HepG2 (cell line): ENCODE measurements at places on chromosomes 16 and 17. TPM values are rescaled to one million over a fixed set of nuclear protein-coding genes. Genes with fewer than 3 reads are reported as not detected.

- DNase-seq, result no peak
- no peaks in the 10 kb centered on the region for H3K27me3 ChIP-seq
- peaks cover 34% of the 10 kb centered on the region for H3K4me1 ChIP-seq
- H3K27ac ChIP-seq, result no peak overlapping the region
- H3K4me3 ChIP-seq, result no peak overlapping the region
Measured at GRCh38 chr16:30151091-30151490, 28.1 kb upstream of the MAPK3 start.

GRCh38 chr16:74713325-74713724, 12.7 kb upstream of the MLKL start:
- peaks cover 50% of the 10 kb centered on the region for H3K27me3 ChIP-seq
- no peak for DNase-seq
- no peak overlapping the region for H3K27ac ChIP-seq
- H3K4me3 ChIP-seq, result no peak overlapping the region; the same call in 1 of the 2 replicates

GRCh38 chr17:49455272-49455861, 39.7 kb upstream of the NGFR start:
- H3K4me3 ChIP-seq, result no peak overlapping the region
- no peak overlapping the region for H3K27ac ChIP-seq
- H3K36me3 ChIP-seq, result no peaks in the 10 kb centered on the region
- DNase-seq, result no peak
- H3K27me3 ChIP-seq, result peaks cover 18% of the 10 kb centered on the region

DNA sequence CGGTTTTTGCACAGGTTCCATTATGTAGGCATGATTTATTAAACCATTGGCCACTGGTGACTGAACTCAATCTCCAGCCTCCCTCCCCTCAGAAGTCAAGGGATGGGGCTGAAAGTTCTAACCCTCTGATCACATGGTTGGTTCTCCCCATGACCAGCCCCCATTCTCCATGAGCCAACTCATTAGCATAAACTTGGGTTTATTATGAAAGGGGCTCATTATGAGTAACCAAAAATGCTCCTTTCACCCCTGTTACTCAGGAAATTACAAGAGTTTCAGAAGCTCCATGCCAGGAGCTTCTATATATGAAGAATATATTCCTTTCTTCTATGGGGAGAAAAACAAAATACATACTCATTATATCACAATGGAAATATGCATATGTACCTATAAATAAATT, 555.3 kb downstream of the HS3ST4 start:
- DNase-seq, result no peak
- no peak overlapping the region for H3K27ac ChIP-seq
- no peaks in the 10 kb centered on the region for H3K27me3 ChIP-seq
- H3K36me3 ChIP-seq, result no peaks in the 10 kb centered on the region

DNA sequence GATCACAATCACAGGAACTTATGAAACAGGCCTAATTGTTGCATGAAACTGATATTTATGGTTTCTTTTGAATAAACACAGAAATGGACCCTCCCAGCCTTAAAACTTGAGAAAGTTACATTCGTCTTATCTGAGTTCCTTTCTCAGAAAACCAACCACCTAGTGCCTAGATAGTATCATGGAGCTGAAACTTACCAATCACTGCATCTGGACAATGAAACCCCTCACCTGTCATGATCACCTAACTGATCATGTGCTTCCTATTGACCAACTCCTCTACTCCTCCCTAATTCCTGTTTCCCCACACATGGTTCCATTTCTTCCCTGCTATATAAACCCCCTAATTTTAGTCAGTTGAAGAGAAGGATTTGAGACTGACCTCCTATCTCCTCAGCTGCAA, 216.1 kb downstream of the SLC39A11 start:
- H3K27me3 ChIP-seq, result no peaks in the 10 kb centered on the region
- no peaks in the 10 kb centered on the region for H3K36me3 ChIP-seq
- no peak overlapping the region for H3K4me3 ChIP-seq
- no peaks in the 10 kb centered on the region for H3K4me1 ChIP-seq

DNA sequence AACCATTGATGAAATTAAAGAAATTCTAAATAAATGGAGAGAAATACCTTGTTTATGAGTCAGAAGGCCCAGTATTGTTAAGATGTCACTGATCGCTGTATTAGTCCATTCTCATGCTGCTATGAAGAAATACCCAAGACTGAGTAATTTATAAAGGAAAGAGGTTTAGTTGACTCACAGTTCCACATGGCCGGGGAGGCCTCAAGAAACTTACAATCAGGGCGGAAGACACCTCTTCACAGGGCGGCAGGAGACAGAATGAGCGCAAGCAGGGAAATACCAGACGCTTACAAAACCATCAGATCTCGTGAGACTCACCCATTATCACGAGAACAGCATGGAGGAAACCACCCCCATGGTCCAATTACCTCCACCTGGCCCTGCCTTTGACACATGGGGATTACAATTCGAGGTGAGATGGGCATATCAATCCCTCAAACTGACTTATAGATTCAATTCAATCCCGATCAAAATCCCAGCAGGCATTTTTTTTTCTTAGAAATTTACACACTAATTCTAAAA, 157.2 kb downstream of the ENGASE start:
- no peak overlapping the region for H3K4me3 ChIP-seq
- no peaks in the 10 kb centered on the region for H3K4me1 ChIP-seq
- H3K27ac ChIP-seq, result no peak overlapping the region

DNA sequence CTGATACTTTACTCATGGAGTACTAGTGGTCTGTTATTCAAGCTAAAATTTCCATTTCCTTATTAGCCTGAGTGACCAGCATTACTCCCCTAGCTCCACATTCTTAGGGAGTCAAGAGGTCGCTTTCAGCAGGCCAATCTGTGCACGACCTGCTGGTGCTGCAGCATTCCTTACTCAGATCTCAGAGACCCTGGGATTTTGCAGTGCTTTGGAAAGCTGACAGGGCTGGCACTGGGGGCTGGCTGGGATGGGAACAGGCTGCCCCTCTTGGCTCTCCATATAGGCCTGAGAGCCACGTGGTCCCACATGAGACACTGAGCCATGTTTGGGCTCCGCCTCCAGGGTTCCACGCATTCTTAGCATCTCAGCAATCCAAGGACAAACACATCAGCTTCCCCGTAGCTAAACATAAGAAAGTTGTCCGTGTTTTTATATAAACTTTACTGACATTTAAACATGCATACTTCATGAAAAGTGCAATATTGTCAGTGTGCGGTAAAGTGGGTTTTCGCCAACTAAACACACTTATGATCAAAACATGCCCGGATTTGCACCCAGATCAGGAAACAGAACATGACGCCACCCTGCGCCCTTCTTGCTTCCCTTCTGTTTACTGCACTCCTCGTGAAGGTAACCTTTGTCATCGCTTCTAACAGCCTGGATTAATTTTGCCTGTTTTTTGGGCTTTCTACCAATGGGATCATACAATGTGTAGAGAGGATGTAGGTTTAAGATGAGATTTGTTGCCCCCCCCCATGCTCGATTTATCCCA, 254.5 kb upstream of the CACNG5 start:
- DNase-seq, result peak; percentile 40
- H3K27me3 ChIP-seq, result no peaks in the 10 kb centered on the region
- no peak overlapping the region for H3K4me3 ChIP-seq
- H3K4me1 ChIP-seq, result peaks cover 39% of the 10 kb centered on the region
- no peaks in the 10 kb centered on the region; the same call in 1 of the 2 replicates for H3K36me3 ChIP-seq

DNA sequence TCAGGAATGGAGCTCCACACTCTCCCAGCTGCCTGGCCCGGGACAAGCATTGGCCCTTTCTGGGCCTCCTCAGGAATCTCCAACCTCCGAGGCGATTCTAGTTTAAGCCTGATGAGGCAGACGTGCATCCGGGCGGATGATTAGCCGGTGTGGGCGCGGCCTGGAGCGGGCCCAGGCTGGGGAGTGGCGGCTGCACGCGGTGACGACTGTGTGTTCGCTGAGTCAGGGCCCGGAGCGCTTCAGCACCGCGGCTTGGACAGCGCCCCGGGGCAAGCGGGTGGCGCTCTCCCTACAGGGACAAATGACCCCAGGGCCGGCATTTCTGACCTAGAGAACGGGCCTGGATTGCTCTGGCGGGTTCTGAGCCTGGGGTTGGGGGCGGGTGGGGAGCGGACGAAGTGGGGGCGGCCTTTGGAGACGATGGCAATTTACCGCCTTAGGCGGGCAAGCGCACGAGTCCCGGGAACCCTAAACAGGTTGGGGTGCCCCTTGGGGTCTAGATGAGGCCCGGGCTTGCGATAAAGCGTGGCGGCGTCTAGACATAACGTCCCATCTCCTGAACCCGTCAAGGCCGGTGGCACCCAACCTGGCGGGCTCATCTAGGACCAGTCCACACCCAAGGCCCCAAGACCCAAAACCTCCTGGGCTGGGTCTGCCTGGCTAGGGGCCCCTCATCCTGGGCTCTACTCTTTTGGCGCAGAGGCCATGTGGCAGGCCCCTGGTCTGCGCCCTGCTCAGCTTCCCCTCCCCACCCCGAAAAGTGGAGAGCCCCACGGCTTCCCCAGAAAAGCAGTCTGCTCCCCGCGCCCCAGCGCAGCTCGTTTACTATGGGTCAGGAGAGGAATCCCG, 22.3 kb upstream of the ZNHIT3 start:
- H3K4me1 ChIP-seq, result no peaks in the 10 kb centered on the region
- DNase-seq, result peak; percentile 45
- H3K4me3 ChIP-seq, result no peak overlapping the region
- no peaks in the 10 kb centered on the region for H3K36me3 ChIP-seq
- no peak overlapping the region for H3K27ac ChIP-seq

DNA sequence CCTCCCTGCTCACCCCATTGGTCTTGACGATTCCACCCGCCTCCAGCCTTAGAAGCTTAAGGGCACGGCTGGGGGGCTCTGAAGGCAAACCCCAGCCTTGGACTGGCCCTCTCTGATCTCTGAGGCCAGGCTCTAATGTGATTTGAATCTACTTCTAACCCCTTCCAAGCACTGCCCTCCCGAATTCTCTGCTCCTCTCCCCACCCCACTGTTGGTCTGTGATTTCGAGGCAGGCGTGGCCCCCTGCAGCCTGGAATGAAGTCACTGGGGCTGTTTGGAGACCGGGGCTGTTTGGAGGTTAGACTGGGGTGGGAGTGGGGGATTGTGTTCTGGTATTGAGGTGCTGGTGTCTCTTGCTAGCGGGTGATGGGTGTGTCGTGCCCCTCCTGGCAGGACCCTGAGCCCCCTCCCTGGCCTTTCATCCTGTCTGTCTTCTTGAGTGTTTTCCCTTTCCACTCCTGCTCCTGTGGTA, 2.2 kb downstream of the GRB7 start:
- no peaks in the 10 kb centered on the region; the same call in 2 of the 3 replicates for H3K27me3 ChIP-seq
- DNase-seq, result peak; percentile 43
- peak overlapping the region; percentile 68 for H3K4me3 ChIP-seq
- H3K36me3 ChIP-seq, result peaks cover 28% of the 10 kb centered on the region
- H3K4me1 ChIP-seq, result peaks cover 44% of the 10 kb centered on the region

The PRSS21 gene
- total RNA-seq, result not detected in 2 replicates

The NLGN2 gene
- total RNA-seq, result 1.4 and 1.9 TPM in 2 replicates

The KRT33B gene
- not detected in 2 replicates for total RNA-seq
